Nucleus accumbens (tissue), 56 donors: ENCODE measurements at places on chromosomes 1 and 21.

- no peak for DNase-seq
Observed at GRCh38 chr1:64495878-64496277, 25.9 kb downstream of the CACHD1 start.

DNA sequence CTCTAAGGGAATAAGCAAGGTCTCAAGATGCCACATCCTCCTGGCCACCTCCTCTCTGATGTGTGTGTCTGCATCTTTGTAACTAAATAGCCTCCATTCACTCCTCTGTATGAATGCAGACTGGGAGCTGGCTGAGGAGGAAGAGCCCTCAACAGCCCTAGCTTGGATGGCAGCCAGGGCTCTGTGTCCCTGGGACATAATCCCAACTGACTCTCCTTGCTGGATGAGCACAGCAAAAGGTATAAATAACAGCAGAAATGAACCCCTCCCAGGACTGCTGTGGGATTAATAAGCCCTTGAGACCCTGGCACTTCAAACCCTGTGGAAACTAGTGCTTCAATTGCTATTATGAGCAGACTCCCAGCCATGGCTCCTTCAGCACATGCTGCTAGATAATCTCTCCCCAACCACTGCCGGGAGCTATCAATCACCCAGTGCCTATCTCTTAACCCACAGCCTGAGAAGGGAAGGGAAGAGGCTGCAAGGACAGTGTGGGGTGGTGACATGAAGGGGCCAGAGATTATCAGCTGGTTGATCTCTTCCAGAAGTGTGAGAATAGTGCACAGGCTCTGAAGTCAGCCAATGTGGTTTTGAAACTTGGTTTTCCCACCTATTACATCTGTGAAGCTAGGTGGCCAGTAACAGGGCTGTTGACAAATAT, 152.2 kb downstream of the TNR start:
- DNase-seq = no peak

GRCh38 chr1:5753549-5754421, 238.4 kb downstream of the NPHP4 start:
- DNase-seq = no peak

GRCh38 chr1:214386747-214387146, 105.8 kb downstream of the SMYD2 start:
- no peak for DNase-seq

DNA sequence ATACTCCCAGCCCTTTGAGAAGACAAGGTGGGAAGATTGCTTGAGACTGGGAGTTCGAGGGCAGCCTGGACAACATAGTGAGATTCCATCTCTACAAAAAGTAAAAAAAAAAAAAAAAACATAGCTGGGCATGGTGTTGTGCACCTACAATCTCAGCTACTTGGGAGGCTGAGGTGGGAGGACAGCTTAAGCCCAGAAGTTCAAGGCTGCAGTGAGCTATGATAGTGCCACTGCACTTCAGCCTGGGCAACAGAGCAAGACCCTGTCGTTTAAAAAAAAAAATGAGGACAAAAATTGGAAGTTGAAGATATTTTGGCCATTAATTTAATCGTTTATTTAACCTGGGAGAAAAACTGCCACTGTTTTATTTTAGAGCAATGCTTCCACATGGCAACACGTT, 1.1 kb downstream of the URB1 start:
- DNase-seq = no peak

- DNase-seq = no peak
Observed at GRCh38 chr1:35838693-35839245, 31.0 kb downstream of the AGO4 start.

GRCh38 chr1:213122514-213122929, 71.5 kb downstream of the RPS6KC1 start:
- DNase-seq = no peak

DNA sequence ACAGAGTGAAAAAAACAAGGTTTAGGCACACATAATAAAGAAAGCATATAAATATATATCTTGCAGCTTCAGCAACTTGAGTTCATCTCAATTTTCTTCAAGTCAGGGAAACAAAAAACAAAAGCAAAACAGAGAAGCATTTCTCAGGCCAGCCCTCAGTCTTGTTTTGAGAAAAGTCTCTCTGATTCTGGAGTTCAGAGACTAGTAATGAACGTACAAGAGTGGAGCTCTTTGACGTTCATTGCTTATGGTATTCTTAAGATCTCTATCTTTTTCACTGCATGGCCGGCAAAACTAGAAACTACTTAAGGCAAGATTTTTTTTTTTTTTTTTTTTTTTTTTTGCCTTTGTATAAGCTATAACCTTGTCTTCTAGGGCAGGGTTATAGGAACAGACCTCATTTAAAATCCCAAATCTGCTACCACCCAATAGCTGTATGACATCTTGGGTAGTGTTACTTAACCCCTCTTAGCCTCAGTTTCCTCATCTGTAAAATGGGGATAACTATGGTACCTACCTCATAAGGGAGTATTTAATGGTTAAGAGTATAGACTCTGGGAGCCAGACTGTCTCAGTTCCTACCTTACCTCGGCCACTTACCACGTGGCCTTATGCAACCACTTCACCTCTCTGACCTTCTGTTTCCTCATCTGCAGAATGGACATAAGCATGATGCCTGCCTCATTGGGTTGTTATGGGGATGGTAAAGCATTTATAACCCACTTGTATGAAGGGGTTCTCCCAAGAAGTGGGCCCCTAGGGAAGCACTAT, 33.6 kb downstream of the LMO4 start:
- no peak for DNase-seq

- no peak for DNase-seq
Observed at GRCh38 chr1:3553166-3553939, 58.0 kb downstream of the MEGF6 start.

- no peak for DNase-seq
Observed at GRCh38 chr1:54465351-54465811, 59.2 kb upstream of the SSBP3 start.

GRCh38 chr1:174204697-174205308, 45.5 kb downstream of the RABGAP1L start:
- DNase-seq = no peak

- DNase-seq = no peak
Observed at GRCh38 chr1:156860628-156861423, at the start of gene NTRK1. NTRK1 (plus strand) TSS chr1:156860865; CDS start chr1:156860935, 70 bp downstream.

DNA sequence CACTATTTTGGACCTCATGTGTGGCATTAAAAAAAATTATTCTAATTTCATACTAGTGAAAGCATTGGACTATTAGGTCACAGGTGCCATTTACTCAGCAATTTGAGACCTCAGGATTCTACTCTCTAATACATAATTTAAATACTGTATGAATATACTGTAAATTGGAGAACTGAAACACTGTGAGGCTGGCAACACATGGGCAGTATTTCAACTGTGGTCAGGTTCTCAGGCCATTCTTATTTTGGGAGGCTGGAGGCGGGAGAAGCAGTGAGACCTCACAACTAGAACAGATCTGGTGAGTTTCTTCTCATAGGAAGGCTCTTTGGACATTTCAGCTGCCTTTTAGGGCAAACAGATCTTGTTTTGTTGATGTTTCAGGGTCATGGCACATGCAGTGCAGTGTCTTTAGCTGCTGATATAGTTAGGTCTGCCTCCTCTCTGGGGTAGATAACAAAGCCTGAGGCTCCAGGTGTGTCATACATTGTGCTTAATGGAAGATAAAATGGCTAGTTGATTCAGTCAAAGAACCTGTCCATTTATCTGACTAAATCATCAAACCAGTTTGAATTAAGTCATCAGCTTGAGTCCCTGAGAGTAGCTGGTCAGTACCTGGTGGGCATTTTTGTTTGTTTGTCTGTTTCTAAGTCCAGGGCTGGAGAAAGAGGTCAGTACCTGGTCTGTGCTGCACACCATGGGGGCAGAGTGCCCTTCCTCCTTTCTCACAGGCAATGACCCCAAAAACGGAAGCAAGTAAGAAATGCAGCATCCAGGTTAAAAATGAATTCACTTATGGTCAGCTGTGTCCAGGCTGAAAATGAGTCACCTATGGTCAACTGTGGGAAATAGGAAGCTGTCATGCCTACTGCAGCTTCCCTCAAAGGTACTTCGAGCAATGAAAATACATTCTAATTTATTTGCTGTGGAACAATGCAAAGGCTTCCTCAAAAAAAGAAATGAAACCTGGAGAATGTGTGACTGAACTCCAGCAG, 216.2 kb downstream of the SDCCAG8 start:
- DNase-seq = no peak

GRCh38 chr1:150149271-150150132, at the start of gene PLEKHO1:
PLEKHO1 (plus strand) TSS chr1:150149916; CDS start chr1:150150258, 342 bp downstream.
- no peak for DNase-seq

DNA sequence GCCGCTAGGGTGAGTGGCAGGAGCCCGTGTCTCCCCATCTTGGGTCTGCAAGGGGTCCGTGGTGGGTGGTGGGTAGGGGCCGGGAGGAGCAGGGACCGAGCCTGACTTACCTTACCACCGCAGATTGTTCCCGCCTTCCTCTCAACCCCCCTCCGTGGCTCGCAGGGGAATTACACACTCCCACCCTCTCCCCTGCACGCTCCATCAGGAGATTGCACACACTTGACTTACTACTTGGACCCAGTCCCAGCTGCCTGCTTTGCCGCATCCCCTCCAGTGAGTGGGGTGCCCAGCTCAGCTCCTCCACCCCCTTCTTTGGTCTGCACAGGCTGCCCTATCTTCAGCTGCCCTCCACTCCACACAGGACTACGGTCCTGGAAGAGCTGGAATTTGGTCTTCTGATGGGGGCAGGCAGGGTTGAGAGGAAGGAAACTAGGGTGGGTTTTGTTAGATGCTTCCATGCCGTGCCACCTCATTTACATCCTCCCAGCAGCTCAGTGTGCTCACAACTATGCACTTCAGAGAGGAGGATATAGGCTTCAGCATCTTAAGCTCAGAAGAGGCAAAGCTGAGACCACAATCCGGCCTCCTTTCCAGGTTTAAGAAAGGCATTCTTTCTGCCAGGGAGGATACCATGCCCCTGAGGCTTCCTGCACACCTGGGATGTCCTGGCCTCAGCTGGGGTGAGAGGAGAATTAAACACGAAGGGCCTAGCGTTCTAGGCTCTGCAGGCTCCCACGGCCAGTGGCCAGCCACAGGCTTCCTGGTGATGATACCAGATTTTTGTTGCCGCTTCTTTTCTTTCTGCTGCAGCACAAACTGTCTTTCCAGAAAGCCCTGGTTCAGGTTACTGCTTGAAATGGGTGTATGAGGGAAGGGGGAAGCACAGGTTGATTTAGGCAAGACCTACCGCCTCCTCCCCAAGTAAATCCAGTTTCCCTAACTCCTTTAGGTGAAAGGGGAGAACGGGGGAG, 2.3 kb downstream of the KCNC4 start:
- DNase-seq = no peak

DNA sequence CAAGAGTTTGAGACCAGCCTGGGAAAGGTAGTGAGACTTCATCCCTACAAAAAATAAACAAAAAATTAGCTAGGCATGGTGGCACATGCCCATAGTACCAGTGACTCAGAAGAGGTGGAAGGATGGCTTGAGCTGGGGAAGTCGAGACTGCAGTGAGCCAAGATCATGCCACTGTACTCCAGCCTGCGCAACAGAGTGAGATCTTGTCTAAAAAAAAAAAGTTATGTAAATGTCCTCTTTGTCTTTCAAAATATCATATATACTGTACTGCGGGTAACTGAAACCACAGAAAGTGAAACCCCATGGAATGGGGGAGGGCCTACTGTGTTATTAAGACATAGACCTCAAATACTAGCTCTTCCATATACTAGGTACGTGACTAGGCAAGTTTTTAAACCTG, 20.8 kb downstream of the ACADM start:
- no peak for DNase-seq

DNA sequence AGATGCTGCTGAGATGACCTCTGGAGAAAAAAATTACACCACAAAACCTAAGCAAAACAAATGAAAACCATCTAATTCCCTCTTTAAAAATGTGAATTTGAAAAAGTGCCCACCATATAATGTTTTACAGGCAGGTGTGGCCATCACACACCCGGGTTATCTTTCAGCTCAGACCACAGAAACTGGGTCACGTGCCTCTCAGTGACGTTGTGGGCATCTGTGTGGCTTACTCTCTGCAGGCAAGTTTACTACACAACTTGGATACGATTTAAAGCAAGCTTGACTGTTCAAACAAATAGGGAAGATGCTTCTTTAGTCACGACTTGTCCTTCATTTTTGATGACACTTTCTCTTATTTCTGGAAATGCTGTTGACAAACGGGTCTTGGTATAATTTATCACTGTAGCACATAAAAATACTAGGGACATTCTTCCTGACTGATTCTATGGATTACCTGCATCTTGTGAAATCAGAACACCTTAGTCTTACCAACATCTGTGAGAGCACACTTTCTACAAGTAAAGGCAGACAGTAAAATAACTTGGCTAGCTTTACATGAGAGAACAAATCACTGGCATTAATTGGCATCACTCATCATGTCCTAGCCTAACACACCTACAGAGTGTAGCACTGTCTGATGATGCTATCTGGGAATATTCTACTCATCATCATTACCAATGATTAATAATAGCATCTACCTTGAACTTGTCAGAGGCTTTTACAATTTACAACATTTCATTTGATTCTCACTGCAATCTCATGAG, 89.3 kb upstream of the EDEM3 start:
- DNase-seq = no peak

GRCh38 chr1:27614625-27615344, 10.8 kb upstream of the AHDC1 start:
- DNase-seq = no peak

DNA sequence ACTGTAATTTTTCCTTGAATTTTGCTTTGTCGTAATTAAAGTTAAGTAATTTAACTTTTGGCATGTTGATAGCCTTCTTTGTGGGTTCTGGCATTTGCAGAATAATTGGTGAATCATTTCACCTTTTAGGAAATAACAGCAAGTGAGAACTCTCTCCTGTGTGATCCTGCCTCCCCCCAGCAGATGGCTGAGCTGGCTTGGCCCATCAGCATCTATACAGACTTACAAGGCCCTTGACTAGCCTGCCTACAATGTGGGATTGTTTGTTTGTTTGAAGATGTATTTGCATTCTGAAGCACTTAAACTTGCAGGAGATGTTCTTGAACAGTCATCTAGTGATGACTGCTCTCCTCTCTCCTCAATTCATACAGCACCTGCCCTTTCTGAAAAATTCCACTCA, 55.9 kb downstream of the MACO1 start:
- no peak for DNase-seq

DNA sequence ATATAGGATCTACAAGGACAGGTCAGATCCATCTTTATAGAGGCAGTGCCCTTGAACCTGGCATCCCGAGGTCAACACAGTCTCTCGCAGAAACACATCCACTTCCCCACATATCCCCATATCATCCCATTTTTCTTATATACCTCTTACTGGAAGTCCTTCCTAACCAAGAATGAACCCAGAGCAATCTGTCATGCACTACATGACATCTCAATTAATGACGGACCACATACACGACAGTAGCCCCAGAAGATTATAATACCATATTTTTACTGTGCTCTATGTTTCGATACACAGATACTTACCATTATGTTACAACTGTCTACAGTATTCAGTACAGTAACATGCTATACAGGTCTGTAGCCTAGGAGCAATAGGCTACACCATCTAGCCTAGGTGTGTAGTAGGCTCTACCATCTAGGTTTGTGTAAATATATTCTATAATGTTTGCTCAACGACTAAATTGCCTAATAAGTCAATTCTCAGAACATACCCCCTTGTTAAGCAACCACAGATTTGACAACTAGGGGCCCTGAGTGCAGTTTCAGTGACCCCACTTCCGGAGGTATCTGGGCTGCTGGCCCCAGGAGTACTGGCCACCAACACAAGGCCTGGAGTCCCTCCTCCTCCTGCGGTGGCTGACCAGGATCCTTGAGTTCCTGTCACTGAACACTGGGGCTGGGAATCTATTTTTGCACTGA, 28.1 kb downstream of the PTPN14 start:
- DNase-seq = no peak

- DNase-seq = no peak
Observed at GRCh38 chr1:65650682-65651081, 142.0 kb upstream of the PDE4B start.

GRCh38 chr1:116445534-116445933, 72.5 kb downstream of the ATP1A1 start:
- DNase-seq = no peak
